ENCODE measurements at places on chromosomes 7 and 10.
A peak's percentile ranks its signal among the peaks of the same experiment; 100 is the strongest.

DNA sequence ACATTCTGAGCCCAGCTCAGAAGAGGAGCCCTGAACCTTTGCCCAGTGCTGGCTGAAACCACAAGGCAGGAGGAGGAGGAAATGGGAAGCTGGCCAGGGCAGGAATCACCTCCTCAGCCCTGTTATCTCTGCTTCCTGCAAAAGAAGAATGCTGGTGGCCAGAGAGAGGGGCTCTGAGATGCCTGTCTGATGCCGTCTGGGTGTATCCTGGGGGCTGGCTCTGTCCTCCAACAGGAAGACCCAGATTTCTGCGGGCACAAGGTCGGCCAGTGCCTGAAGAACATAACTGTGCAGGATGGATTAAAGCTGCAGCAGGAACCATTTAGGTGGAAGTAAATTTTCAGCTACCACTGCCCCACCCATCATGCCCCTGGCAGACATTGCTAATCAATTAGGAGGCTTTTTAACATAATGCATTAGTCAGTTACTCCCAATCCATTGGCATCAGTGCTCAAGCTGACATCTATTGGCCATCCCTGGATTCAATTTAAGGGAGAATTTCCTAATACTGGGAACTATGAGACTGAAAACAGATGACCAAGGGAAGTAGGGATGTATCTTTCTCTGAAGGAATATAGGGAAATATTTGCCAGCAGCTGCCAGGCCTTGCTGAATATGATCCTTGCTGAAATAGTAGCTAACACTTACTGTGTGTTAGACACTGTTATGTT, 67.7 kb downstream of the COL13A1 start:
- peak; percentile 79 for DNase-seq

DNA sequence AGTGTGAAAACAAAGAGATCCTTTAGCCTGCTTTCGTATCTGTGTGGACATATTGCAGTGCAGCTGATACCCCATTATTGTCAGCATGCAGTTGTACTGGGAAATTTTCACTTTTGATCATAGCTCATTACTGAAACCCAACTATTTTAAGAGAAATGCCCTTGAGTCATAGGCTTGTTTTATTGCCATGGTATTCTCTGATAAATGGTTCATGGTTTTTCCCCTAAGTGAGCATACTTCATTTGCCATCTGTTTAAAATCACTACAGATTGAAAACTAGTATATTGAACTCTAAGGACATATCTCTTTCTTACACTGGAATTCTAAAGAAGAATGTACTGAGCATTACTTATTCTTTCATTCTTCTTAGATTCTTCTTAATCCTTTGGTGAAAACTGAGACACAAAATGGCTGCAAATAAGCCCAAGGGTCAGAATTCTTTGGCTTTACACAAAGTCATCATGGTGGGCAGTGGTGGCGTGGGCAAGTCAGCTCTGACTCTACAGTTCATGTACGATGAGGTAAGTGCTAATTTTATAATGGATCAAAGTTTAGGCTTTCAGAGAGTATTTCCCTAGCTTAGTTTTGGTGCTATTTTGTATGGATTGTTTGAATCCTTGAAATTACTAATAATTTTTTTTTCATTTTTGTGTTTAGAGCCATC, 63.0 kb downstream of the RALA start:
- peak; percentile 46 for DNase-seq

DNA sequence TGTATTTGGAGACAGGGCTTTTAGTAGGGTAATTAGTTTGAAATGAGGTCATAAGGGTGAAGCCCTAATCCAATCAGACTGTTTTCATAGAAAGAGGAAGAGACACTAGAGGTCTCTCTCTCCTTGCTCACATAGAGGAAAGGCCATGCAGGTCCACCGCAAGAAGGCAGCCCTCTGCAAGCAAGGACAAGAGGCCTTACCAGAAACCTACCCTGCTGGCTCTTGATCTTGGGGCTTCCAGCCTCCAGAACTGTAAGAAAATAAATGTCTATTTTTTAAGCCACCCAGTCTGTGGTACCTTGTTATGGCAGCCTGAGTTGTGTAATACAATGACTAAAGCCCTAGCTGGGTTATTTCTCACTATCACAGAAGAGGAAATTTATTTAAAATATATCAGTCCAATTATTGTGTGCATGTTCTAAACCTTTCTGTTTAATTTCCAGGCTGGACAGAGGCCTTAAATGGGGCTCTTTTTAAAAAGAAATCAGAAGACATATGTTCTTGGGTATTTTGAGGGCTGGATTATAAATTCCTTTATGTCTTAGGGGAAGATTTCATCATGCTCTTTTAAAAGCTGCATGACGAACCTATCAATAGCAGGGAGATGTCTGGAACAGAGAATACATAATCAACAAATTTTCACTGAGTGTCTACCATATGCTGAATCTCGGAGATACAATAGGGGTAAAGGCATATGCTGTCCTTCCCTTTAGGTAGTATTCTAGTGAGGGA, 12.9 kb upstream of the TMEM26 start:
- no peak for DNase-seq

GRCh38 chr10:12389154-12389734, 39.9 kb downstream of the CAMK1D start:
- DNase-seq, result no peak

- peak; percentile 22 for DNase-seq
These were observed 243.9 kb downstream of the REEP3 start for GRCh38 chr10:63765126-63765525.
